NCI-H1436 treated with DMSO at 0.1 percent for 48 hours (cell line): ENCODE measurements at places on chromosomes 5 and 9.

DNA sequence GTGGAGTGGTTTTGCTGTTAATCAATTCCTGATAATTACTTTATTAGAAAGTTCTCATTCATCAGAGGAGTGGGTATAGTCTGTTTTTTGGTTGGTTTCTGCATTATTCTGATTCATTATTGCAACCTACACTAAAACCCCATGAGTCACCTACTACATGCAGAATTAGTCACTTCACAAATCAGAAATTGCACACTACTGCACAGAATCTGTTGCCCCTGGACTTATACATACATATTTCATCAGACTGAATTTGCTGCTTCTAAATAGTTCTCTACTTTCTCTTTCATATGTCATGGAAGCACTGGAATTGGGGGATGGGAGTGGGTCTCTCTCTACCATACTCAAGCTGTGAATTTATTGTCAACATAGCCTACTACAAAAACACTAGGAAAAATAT, 585.1 kb downstream of the DNAH5 start:
- DNase-seq = no peak

DNA sequence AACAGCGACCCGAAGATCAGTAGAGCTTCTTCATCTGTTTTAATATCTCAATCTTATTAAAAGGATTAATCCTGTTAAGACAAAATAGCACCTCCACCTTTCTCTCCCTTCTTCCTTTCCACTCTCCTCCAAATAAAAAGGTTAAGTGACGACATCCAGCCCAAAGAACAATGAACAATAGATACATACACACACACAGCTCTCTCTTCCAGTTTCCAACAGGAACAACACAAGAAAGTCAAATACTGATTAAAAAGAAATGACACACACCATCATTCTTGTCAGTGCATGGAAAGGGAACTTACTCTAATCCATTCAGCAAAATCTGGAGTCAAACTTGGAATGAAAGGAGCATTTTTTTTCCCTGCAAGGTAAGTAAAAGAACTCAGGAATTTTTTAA, 2.8 kb downstream of the ARL15 start:
- no peak for DNase-seq

- no peak for DNase-seq
Observed at GRCh38 chr5:164650427-164650826, 1145.0 kb downstream of the MAT2B start.

DNA sequence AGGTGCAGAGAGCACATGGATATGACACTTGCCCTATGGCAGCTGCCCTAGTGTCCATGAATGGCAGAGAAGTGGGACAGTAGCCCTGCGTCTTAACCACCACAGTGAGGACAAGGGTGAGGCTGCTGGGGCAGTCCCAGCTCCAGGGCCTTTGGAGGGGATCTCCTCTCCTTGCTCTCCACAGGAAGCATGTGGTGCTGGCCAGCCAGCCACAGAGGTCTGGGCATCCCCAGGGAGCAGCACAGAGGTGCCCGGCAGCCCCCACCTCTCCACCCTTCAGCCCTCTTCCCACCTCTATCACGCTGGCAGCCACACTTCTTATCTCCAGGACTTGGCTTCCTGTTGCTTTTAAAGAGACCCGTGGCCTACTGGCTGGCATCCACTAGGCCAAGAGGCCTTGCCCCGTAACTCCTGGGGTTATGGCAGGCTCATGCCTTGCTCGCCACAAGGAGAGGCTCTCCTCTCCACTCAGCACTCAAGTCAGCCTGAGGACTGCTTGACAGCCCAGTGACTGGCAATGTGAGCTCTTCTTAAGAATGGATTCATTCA, 21.9 kb downstream of the CSF2 start:
- no peak for DNase-seq

DNA sequence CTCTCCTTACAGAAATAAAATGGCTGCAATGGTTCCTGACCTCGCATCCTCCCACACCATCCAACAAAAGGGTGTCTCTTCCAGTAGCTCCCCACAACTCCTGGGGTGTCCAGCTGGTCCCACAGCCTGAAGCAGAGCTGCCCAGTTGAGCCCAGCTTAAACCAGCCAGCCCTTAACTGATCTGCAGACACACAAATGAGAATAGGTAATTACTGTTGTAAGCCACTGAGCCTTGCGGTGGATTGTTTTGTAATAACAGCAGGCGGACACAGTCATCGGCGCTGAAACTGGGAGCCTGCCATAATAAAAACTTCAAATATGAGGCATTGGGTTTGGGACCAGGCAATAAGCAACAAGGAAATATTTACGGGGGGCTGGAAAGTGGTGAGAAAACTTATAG, 10.4 kb upstream of the ZBTB43 start:
- DNase-seq = no peak

DNA sequence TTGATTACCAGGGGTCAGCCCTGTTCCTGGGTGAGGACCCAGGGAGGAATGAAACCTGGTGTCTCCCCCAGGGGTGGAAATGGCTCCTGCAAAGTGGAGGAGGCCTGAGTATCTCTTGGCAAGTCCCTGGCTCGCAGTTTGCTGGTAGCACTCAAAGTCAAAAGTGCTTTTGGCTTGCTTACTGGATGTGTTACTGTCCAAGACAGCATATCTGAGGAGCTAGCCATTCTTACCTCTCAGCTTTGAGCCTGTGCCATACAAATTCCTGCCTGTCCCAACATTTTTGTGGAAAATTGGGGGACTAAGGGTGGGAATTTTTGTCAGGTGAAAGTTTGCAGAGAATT, 9.9 kb downstream of the ZNF618 start:
- no peak for DNase-seq

DNA sequence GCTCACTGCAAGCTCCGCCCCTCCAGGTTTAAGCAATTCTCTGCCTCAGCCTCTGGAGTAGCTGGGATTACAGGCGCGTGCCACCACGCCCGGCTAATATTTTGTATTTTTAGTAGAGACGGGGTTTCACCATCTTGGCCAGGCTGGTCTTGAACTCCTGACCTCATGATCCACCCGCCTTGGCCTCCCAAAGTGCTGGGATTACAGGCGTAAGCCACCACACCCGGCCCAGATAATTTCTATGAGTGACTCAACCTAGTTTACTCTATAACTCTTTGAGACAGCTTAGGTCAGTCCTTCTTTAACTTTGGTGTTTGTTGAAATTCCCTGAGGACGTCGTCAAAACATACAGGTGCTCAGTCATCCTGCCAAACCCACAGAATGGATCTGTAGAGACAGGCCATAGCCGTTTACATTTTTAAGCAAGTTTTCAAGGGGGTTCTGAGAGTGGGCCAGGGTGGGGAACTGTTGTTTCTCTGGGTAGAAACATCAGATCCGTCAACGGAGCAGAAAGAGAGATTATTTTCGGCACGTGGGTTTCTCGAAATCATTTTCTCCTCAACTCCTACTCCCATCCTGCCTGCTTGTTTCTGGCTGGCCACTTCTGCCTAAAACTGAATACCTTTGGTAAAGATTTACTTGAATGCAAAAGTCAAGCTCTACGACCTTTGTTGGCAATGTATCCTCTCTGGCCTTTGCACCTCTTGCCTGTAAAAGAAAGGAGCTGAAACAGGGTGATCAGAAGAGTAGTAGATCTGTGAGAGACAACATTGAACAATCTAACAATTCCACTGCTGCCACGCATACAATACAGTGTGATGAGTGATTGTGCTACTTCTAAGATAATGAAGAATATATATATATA, 6.0 kb upstream of the BOD1 start:
- DNase-seq = no peak

DNA sequence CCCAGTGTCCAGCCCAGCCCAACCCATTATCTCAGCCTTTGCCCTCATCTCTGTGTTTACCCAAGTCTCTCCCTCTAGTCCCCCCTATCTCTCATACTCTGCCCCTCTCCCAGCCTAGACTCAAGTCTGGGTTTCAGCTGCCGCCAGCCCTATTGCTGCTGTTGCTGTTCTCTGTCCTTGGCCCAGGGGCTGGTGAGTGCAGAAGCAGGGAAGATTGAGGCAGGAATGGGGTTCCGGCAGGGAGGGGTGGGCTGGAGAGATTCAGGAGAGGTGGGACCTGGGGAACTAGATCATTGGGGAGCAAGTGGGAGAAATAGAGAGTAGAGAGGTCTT, 702 bp downstream of the TMEM8B start:
- no peak for DNase-seq

DNA sequence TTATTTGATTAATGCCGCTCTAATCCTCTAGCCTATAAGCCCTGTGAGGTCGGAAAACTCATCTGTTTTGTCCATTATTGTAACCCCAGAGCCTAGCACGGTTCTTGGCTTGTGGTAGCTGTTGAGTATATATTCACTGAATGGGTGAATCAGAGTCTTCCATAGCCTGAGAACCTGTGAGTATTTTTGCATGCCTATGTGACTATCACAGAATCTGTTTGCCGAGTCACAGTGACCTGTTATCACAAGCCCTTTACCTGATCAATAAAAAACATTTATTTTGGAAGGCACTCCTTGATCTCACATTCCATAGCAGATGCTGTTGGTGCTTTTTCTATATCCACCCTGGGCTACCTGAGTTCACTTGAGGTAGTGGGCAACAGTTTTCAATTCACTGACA, 125.0 kb upstream of the STC2 start:
- no peak for DNase-seq

DNA sequence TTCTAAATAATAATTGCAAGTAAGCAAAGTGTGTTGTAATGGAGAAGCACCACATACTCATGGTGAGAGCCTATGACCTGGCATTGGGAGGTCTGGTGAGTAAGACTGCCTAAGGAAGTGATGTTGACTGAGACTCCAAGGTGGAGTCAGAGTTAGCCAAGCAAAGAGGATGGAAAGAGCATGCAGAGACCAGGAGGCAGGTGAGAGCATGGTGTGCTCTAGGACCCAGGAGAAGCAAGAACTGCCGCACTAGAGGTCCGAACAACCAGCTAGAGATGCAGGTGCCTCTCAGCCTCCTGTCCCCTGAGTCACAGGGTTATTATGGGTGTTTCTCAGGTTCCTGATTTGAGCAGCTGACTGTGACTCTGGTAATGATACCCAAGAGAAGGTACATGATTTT, 27.3 kb downstream of the ANP32B start:
- peak; percentile 69 for DNase-seq
